ENCODE measurements at places on chromosomes 2 and 18. TPM values are rescaled to one million over a fixed set of nuclear protein-coding genes. Genes with fewer than 3 reads are reported as not detected.

Gene TMEFF2
- not detected for total RNA-seq

Gene WNT10A
- total RNA-seq: 1.5 TPM

Gene CYP1B1
- total RNA-seq: 0.93 TPM

Gene POTEC
- not detected for total RNA-seq

Gene RTP5
- total RNA-seq: not detected

Gene ALS2
- 6.9 TPM for total RNA-seq

Gene ESPNL
- 0.05 TPM for total RNA-seq

Gene SNORC
- total RNA-seq: 1.2 TPM

Gene B3GNT7
- total RNA-seq: 9.9 TPM

Gene LRATD1
- total RNA-seq: 4.0 TPM

Gene CACNB4
- 0.38 TPM for total RNA-seq

Gene WDPCP
- 3.1 TPM for total RNA-seq

Gene ANTXR1
- 23.4 TPM for total RNA-seq

Gene ZSWIM2
- total RNA-seq: not detected

Gene PDE1A
- 4.2 TPM for total RNA-seq

Gene GRHL1
- total RNA-seq: 1.5 TPM

Gene DPYSL5
- not detected for total RNA-seq

Gene FLACC1
- total RNA-seq: 0.98 TPM

Gene IL36A
- not detected for total RNA-seq

Gene PRSS56
- total RNA-seq: not detected

Gene ATP8B1
- total RNA-seq: 38.2 TPM

DNA sequence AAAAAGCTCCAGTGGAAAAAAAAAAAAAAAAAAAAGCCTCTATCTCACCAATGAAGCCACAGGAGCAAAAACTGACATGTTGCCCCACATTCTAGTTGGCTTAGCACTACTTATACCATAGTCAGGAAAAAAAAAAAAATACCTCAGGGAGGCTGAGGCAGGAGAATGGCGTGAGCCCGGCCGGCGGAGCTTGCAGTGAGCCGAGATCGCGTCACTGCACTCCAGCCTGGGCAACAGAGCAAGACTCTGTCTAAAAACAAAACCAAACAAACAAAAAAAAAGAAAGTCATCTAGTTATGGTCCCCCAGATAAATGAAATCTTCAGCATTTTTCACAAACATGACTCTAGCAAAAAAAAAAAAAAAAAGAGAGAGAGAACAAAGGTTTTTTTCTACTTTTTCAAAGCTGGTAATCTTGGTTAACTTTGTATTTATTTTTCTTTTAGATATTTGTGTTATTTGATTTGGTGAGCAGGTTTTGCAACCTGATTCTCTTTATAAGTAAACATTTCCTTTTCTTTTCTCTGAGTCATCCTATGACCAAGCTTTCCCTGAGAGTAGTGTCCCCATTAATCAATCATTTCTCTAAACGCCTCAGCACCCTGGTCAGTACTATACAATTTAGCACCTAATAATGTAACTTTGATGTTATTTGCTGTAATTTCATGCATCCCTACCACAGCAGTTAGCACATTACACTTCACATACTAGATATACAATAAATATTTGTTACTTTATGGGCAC is 273.7 kb upstream of the PIK3C3 start:
- H3K27ac ChIP-seq: no peak overlapping the region
- no peaks in the 10 kb centered on the region for H3K4me1 ChIP-seq
- H3K36me3 ChIP-seq: no peaks in the 10 kb centered on the region
- H3K27me3 ChIP-seq: no peaks in the 10 kb centered on the region

- H3K27me3 ChIP-seq: no peaks in the 10 kb centered on the region
- no peaks in the 10 kb centered on the region for H3K4me1 ChIP-seq
- H3K36me3 ChIP-seq: no peaks in the 10 kb centered on the region
- DNase-seq: no peak
- H3K27ac ChIP-seq: no peak overlapping the region
- no peak overlapping the region for H3K4me3 ChIP-seq
Observed at GRCh38 chr2:157182834-157183396, 74.6 kb upstream of the GALNT5 start.

GRCh38 chr2:200467806-200468681 is 41.8 kb downstream of the KCTD18 start:
- no peak overlapping the region for H3K4me3 ChIP-seq
- H3K27ac ChIP-seq: no peak overlapping the region
- no peaks in the 10 kb centered on the region for H3K27me3 ChIP-seq

DNA sequence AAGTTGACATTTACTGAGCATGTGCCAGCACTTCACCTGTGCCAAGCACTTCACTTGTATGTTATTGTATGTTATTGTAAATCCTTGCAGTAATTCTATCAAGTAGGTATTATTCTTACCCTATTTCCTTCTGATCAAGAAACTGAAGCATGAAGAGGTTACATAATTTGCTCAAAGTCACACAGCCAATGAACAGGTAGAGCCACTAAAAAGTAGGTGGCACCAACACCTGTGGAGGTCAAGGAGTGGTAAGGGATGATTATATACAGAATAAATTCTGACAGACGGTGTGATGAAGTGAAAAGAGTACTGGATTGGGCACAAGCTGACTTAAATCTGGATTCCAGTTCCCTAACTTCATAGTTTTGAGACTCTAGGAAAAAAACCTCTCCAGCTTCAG is 71.0 kb downstream of the SPIRE1 start:
- H3K27ac ChIP-seq: no peak overlapping the region
- H3K4me1 ChIP-seq: peaks cover 16% of the 10 kb centered on the region
- no peaks in the 10 kb centered on the region for H3K27me3 ChIP-seq
- DNase-seq: no peak
- no peak overlapping the region for H3K4me3 ChIP-seq
- no peaks in the 10 kb centered on the region for H3K36me3 ChIP-seq

GRCh38 chr2:101253703-101254450 is 1.2 kb downstream of the CNOT11 start:
- peak overlapping the region; percentile 90 for H3K4me3 ChIP-seq
- DNase-seq: no peak
- H3K27me3 ChIP-seq: no peaks in the 10 kb centered on the region
- H3K36me3 ChIP-seq: peaks cover 2% of the 10 kb centered on the region

GRCh38 chr18:49050452-49050851 is 99.7 kb upstream of the SMAD7 start:
- no peaks in the 10 kb centered on the region for H3K36me3 ChIP-seq
- H3K4me3 ChIP-seq: no peak overlapping the region
- H3K27me3 ChIP-seq: no peaks in the 10 kb centered on the region
- no peaks in the 10 kb centered on the region for H3K4me1 ChIP-seq

- no peak overlapping the region for H3K4me3 ChIP-seq
Observed at GRCh38 chr2:230925443-230925878, 419 bp upstream of the GPR55 start.

DNA sequence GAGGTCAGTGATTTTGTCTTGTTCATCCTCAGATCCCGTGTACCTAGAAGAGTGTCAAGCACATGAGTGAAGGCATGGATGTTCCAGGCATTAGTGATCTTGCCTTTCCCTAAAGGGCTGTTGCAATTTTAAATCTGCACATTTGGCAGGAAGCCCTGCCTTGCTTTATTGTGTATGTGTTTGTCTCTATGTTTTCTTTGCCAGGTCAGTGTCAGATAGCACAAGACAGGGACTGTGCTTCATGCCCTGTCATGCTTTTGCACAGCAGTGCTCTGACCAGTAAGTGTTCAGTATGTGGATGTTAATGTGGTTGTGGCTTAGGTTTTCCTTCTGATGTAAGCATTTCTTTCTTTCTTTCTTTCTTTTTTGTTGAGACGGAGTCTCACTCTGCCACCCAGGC is 131.5 kb downstream of the RGPD3 start:
- H3K4me3 ChIP-seq: no peak overlapping the region
- H3K27ac ChIP-seq: no peak overlapping the region
- no peaks in the 10 kb centered on the region for H3K4me1 ChIP-seq
- no peaks in the 10 kb centered on the region for H3K36me3 ChIP-seq
- DNase-seq: no peak

GRCh38 chr2:173235947-173236803 is 118.5 kb upstream of the CDCA7 start:
- no peak for DNase-seq
- H3K27ac ChIP-seq: no peak overlapping the region
- no peaks in the 10 kb centered on the region for H3K27me3 ChIP-seq
- H3K36me3 ChIP-seq: no peaks in the 10 kb centered on the region
- H3K4me1 ChIP-seq: peaks cover 13% of the 10 kb centered on the region

- H3K36me3 ChIP-seq: peaks cover 8% of the 10 kb centered on the region
- no peaks in the 10 kb centered on the region for H3K27me3 ChIP-seq
- DNase-seq: no peak
Observed at GRCh38 chr18:42038936-42039335, 83.9 kb downstream of the PIK3C3 start.

DNA sequence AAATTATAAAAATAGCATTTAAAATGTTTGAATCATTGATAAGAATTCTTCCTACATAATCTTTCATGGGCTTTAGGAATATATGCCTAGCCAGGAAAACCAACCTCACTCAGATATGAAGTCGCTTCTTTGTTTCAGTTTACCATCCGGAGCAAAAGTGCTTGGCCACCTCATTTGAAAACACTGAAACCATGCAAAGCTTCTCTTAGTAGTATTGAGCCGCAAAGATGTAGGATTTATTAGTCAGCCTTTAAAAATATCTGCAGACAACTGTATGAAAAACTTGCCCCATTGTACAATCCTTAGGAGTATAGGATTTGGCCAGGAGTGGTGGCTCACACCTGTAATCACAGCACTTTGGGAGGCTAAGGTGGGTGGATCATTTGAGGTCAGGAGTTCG is 24.3 kb upstream of the GPD2 start:
- H3K4me1 ChIP-seq: no peaks in the 10 kb centered on the region
- H3K27ac ChIP-seq: no peak overlapping the region
- no peaks in the 10 kb centered on the region for H3K36me3 ChIP-seq
- H3K27me3 ChIP-seq: no peaks in the 10 kb centered on the region
- DNase-seq: no peak
- H3K4me3 ChIP-seq: no peak overlapping the region

DNA sequence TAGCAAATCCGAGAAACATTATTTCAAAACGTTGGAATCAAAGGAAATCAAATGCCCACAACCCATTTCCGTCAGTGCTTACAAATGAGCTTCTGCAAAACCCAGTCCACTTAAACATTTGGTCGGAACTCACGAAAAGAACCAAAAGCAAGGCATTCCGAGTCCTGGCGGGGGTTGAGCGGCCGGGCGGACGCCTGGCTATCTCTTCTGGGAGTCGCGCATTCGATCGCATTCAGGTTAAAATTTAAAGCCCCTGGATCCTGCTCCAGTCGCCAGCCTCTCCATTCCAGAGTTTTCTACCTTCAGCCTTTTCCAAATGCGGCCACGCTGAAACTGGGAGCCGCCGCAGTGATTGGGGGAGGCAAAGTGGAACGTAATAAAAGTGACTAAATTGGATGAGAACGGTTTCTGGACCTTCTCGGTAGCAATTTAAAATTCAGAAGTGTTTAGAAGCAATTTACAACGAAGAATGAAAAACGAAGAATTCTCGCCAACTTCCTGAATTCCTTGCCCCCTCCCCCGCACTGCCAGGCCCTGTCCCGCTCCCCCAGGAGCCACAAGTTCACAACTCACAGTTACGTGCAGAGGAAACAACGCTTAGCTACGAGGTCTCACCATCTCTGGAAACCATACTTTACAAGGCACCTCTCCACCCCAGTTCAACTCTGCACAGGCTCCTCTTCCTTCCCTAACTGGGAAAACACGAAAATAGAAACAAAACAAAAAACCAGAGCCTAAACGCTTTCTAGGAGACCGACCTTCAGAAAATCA is 1.7 kb upstream of the GATA6 start:
- H3K36me3 ChIP-seq: no peaks in the 10 kb centered on the region
- peak overlapping the region; percentile 87 for H3K27ac ChIP-seq
- no peaks in the 10 kb centered on the region for H3K27me3 ChIP-seq
- peak overlapping the region; percentile 69 for H3K4me3 ChIP-seq

GRCh38 chr2:228446734-228447133 is 265.2 kb upstream of the SPHKAP start:
- H3K4me3 ChIP-seq: no peak overlapping the region
- DNase-seq: no peak
- H3K36me3 ChIP-seq: no peaks in the 10 kb centered on the region
- H3K27me3 ChIP-seq: no peaks in the 10 kb centered on the region

GRCh38 chr2:71528131-71528591 is 74.8 kb downstream of the DYSF start:
- no peak overlapping the region for H3K4me3 ChIP-seq
- no peaks in the 10 kb centered on the region for H3K27me3 ChIP-seq
- DNase-seq: no peak
- H3K36me3 ChIP-seq: no peaks in the 10 kb centered on the region
- no peaks in the 10 kb centered on the region for H3K4me1 ChIP-seq
- H3K27ac ChIP-seq: no peak overlapping the region

GRCh38 chr2:109457794-109458193 is 156.0 kb downstream of the SEPTIN10 start:
- H3K27me3 ChIP-seq: no peaks in the 10 kb centered on the region
- no peak overlapping the region for H3K4me3 ChIP-seq
- no peaks in the 10 kb centered on the region for H3K36me3 ChIP-seq
- no peak for DNase-seq
- H3K4me1 ChIP-seq: no peaks in the 10 kb centered on the region
- no peak overlapping the region for H3K27ac ChIP-seq

- no peaks in the 10 kb centered on the region for H3K36me3 ChIP-seq
- no peak overlapping the region for H3K27ac ChIP-seq
- DNase-seq: no peak
- no peak overlapping the region for H3K4me3 ChIP-seq
- no peaks in the 10 kb centered on the region for H3K27me3 ChIP-seq
Observed at GRCh38 chr2:109683452-109683851, 69.3 kb downstream of the SOWAHC start.

GRCh38 chr2:8171608-8172007 is 510.2 kb upstream of the ID2 start:
- H3K4me3 ChIP-seq: no peak overlapping the region
- H3K27ac ChIP-seq: no peak overlapping the region
- H3K4me1 ChIP-seq: no peaks in the 10 kb centered on the region
- H3K27me3 ChIP-seq: no peaks in the 10 kb centered on the region
- H3K36me3 ChIP-seq: no peaks in the 10 kb centered on the region
- DNase-seq: no peak

- H3K27me3 ChIP-seq: no peaks in the 10 kb centered on the region
- peaks cover 14% of the 10 kb centered on the region for H3K4me1 ChIP-seq
- H3K27ac ChIP-seq: no peak overlapping the region
- no peaks in the 10 kb centered on the region for H3K36me3 ChIP-seq
- H3K4me3 ChIP-seq: no peak overlapping the region
- no peak for DNase-seq
Observed at GRCh38 chr2:9548506-9548905, 7.1 kb downstream of the ADAM17 start.

Data from pancreas (tissue), 10 donors.